ENCODE measurements at places on chromosomes 5 and 9. TPM values are rescaled to one million over a fixed set of nuclear protein-coding genes. Genes with fewer than 3 reads are reported as not detected.

- no peak for DNase-seq
- no peaks in the 10 kb centered on the region for H3K36me3 ChIP-seq
- H3K4me1 ChIP-seq: peaks cover 7% of the 10 kb centered on the region
- H3K27ac ChIP-seq: no peak overlapping the region
- no peak overlapping the region for H3K4me3 ChIP-seq
- no peaks in the 10 kb centered on the region for H3K27me3 ChIP-seq
Measured at GRCh38 chr9:5554254-5554653, 43.9 kb downstream of the PDCD1LG2 start.

DNA sequence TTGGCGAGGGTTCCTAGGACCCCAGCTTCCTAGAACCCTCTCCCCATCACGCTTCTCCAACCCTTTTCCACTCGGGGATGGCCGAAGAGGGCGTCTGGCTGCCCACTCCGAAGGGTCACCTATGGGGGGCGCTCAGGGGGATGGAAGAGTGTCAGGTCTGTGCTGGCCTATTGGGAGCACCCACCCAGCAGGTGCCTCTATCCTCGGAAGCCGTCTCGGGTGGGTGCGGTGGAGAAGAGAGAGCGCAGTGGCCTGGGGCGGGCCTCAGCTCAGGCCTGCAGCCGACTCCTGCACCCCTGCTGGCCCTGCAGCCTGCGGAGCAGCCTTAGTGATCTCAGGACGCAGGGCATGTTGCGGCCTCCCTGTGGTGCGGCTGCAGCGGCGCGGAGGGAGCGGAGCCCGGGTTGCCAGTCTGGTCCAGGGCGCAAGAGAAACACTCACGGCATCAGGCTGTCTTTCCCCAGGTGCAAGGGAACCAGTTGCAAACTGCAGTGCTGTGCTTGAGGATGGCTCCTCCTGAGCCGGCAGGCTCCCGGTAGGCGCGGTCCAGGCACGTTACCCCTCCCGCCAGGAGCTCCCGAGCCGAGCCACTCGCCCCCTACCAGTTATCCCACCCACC is 1.5 kb upstream of the IRX2 start:
- H3K4me3 ChIP-seq: peak overlapping the region; percentile 68
- peak; percentile 64 for DNase-seq
- peaks cover 24% of the 10 kb centered on the region for H3K4me1 ChIP-seq
- no peaks in the 10 kb centered on the region for H3K36me3 ChIP-seq
- peaks cover 66% of the 10 kb centered on the region for H3K27me3 ChIP-seq
- H3K27ac ChIP-seq: no peak overlapping the region

DNA sequence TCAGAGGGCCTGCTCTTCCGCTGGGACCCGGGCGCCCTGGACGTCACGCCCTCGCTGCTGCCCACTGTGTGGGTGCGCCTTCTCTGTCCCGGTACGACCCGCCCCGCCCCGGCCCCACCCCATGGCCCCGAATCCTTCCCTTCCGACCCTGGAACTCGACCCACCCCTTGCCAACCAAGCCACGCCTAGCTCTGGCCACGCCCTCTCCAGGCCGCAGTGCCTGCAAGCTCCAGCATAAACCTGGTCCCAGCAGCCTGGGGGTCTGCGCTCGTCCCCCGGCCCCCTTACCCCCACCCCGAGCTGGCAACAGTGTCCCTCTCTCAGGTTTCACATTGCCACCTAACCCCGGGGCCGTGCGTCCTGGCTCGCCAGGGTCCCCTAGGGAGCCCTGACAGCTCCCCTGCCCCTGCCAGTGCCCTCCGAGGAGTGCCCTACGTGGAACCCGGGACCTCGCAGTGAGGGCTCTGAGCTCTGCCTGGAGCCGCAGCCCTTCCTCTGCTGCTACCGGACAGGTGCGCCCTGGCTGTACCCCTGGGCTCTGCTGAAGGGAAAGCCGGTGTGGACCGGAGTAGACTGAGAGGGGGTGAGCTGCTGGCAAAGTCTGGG is 3.4 kb downstream of the ADGRD2 start:
- peaks cover 45% of the 10 kb centered on the region for H3K27me3 ChIP-seq
- no peak overlapping the region for H3K27ac ChIP-seq
- peak overlapping the region; percentile 43 for H3K4me3 ChIP-seq
- DNase-seq: peak; percentile 72

GRCh38 chr9:17739022-17739421 is 160.2 kb downstream of the SH3GL2 start:
- peaks cover 3% of the 10 kb centered on the region for H3K4me1 ChIP-seq
- H3K4me3 ChIP-seq: no peak overlapping the region
- no peaks in the 10 kb centered on the region for H3K36me3 ChIP-seq

GRCh38 chr5:65774346-65774745 is 52.3 kb downstream of the NLN start:
- H3K4me3 ChIP-seq: no peak overlapping the region
- no peaks in the 10 kb centered on the region for H3K4me1 ChIP-seq
- no peak overlapping the region for H3K27ac ChIP-seq
- no peak for DNase-seq
- no peaks in the 10 kb centered on the region for H3K27me3 ChIP-seq

DNA sequence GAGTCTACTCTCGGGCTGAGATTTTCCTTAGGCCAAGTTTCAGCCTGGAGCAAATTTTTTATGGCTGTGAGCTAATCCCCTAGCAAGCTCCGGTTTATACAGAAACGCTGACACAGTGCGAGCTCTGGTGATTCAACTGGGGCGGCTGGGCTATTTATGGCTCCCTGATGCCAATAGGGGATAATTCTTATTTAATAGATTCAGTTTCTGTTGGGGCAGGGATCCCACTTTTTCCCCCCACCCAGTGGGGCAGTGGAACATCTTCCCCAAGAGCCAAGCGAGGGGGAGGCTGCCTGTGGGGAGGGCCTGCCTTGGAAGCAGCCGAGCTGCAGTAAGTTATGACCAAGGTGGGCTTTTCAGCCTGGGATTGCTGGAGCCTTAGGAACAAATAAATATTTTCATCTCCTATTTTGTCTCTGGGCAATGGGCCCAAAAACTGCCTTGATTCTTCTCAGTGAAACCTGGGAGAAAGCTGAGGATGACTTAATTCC is 129.1 kb downstream of the MACROH2A1 start:
- H3K27me3 ChIP-seq: no peaks in the 10 kb centered on the region
- H3K36me3 ChIP-seq: no peaks in the 10 kb centered on the region
- H3K27ac ChIP-seq: no peak overlapping the region
- H3K4me3 ChIP-seq: no peak overlapping the region
- no peak for DNase-seq
- no peaks in the 10 kb centered on the region for H3K4me1 ChIP-seq

- H3K4me1 ChIP-seq: peaks cover 34% of the 10 kb centered on the region
- no peak overlapping the region for H3K27ac ChIP-seq
- H3K27me3 ChIP-seq: no peaks in the 10 kb centered on the region
- H3K36me3 ChIP-seq: no peaks in the 10 kb centered on the region
Measured at GRCh38 chr9:113475992-113476391, 12.5 kb downstream of the RGS3 start.

GRCh38 chr5:104815212-104815611 is 1252.6 kb upstream of the NUDT12 start:
- no peak overlapping the region for H3K4me3 ChIP-seq
- H3K27me3 ChIP-seq: no peaks in the 10 kb centered on the region
- H3K36me3 ChIP-seq: no peaks in the 10 kb centered on the region
- peak overlapping the region; percentile 87 for H3K27ac ChIP-seq
- H3K4me1 ChIP-seq: peaks cover 15% of the 10 kb centered on the region

GRCh38 chr9:114898741-114899140 is 31.6 kb downstream of the TNFSF8 start:
- no peak overlapping the region for H3K27ac ChIP-seq
- no peak overlapping the region for H3K4me3 ChIP-seq
- no peaks in the 10 kb centered on the region for H3K4me1 ChIP-seq
- DNase-seq: no peak
- no peaks in the 10 kb centered on the region for H3K36me3 ChIP-seq

GRCh38 chr9:124884376-124884775 is 22.4 kb downstream of the ARPC5L start:
- peaks cover 22% of the 10 kb centered on the region for H3K4me1 ChIP-seq
- no peaks in the 10 kb centered on the region for H3K27me3 ChIP-seq
- H3K36me3 ChIP-seq: no peaks in the 10 kb centered on the region
- DNase-seq: peak; percentile 64
- H3K4me3 ChIP-seq: no peak overlapping the region

GRCh38 chr5:176432707-176433106 is 15.5 kb upstream of the FAF2 start:
- H3K36me3 ChIP-seq: no peaks in the 10 kb centered on the region
- no peaks in the 10 kb centered on the region for H3K27me3 ChIP-seq
- no peak for DNase-seq
- H3K4me1 ChIP-seq: no peaks in the 10 kb centered on the region

GRCh38 chr9:86782831-86783230 is 164.5 kb downstream of the GAS1 start:
- H3K27ac ChIP-seq: no peak overlapping the region
- no peak for DNase-seq
- H3K4me3 ChIP-seq: no peak overlapping the region

- no peak overlapping the region for H3K27ac ChIP-seq
- no peaks in the 10 kb centered on the region for H3K27me3 ChIP-seq
- no peaks in the 10 kb centered on the region for H3K36me3 ChIP-seq
Measured at GRCh38 chr9:2085716-2086115, 70.6 kb downstream of the SMARCA2 start.

DNA sequence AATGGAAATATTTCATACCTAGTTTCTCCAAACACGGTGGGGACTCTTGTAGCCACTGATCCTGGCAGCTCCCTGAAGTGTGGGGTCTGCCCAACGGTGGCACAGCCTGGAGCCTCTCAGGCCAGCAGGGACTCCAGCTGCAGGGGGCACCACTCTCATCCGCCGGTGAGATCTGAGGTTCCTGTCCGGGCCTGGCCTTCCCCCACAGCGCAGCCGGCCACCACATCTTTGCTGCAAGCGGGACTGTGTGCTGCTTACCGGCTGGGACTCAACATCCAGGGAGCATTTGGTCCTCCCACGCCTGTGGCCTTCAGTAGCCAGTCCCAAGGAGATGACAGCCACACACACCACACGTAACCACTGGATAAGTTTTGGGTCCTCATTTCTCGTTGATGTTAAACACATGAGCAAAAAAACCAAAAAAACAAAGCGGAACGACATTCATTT is 7.7 kb upstream of the NKX2-5 start:
- peaks cover 100% of the 10 kb centered on the region for H3K27me3 ChIP-seq
- H3K27ac ChIP-seq: no peak overlapping the region
- H3K36me3 ChIP-seq: no peaks in the 10 kb centered on the region

DNA sequence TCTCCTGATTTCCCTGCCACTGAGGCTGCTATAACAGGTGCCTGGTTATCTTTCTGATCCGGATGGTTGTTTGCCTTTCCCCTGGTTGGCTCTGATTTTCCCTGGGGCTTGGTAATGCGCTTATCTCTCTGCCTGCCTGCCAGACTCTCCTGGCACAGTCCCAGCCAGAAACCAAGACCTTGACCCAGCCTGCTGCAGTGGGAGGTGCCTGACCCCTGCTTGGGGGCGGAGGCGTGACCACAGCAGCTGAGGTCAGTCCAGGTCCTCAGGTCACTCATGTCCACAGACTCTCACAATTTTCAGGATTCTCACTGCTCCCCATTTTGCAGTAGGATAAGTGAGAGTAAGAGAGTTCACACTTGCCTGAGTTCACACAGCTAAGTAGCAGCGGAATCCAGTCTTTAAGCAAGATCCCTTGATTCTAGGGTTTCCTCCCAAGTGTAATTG is 24.4 kb upstream of the SYNPO start:
- H3K27me3 ChIP-seq: no peaks in the 10 kb centered on the region
- peaks cover 4% of the 10 kb centered on the region for H3K4me1 ChIP-seq
- H3K4me3 ChIP-seq: no peak overlapping the region
- H3K36me3 ChIP-seq: no peaks in the 10 kb centered on the region
- no peak overlapping the region for H3K27ac ChIP-seq
- no peak for DNase-seq

GRCh38 chr9:112794731-112795130 is 44.2 kb downstream of the SNX30 start:
- H3K27me3 ChIP-seq: no peaks in the 10 kb centered on the region
- no peak for DNase-seq
- no peaks in the 10 kb centered on the region for H3K4me1 ChIP-seq
- no peaks in the 10 kb centered on the region for H3K36me3 ChIP-seq

DNA sequence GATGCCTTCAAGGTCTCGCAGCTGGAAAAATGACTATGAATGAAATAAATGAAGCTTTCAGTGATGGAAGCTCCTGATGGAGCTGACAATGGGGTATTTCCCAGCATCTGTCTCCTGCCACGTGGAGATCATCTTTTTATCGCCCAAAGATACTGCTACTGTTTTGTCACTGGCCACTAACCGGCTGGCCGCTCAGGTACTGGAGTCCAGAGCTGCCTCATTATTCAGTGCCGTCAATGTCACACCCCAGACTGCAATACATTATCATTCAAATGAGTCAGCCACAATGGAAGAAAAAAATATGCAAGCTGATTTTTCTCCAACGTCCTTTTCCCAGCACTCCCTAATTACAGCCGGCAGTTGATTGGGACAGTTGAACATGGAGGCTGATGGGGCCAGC is 280.4 kb downstream of the ZSWIM6 start:
- no peaks in the 10 kb centered on the region for H3K27me3 ChIP-seq
- H3K27ac ChIP-seq: no peak overlapping the region
- no peaks in the 10 kb centered on the region for H3K36me3 ChIP-seq

- H3K4me1 ChIP-seq: peaks cover 13% of the 10 kb centered on the region
- H3K36me3 ChIP-seq: no peaks in the 10 kb centered on the region
- no peak overlapping the region for H3K4me3 ChIP-seq
- no peaks in the 10 kb centered on the region for H3K27me3 ChIP-seq
- no peak overlapping the region for H3K27ac ChIP-seq
- no peak for DNase-seq
Measured at GRCh38 chr5:134091626-134092121, 22.8 kb upstream of the TCF7 start.

- H3K4me1 ChIP-seq: peaks cover 55% of the 10 kb centered on the region
- H3K36me3 ChIP-seq: no peaks in the 10 kb centered on the region
- no peak overlapping the region for H3K4me3 ChIP-seq
- no peak overlapping the region for H3K27ac ChIP-seq
Measured at GRCh38 chr9:120692901-120693699, 21.2 kb downstream of the MEGF9 start.

Gene OBP2B
- not detected for total RNA-seq

Gene GGTA1
- total RNA-seq: not detected

Gene CYLC2
- not detected for total RNA-seq

Gene EIF4E1B
- 0.68 TPM for total RNA-seq

Measured in neural progenitor cell (in vitro differentiated cells).